Activated naive CD8-positive, alpha-beta T cell treated with anti-CD3 and anti-CD28 coated beads, Interleukin-2, amount 10 ng/mL, durations not matched to agents 7 days and 5 days (primary cell): ENCODE measurements at places on chromosomes 12 and 14. TPM values are rescaled to one million over a fixed set of nuclear protein-coding genes. Genes with fewer than 3 reads are reported as not detected.

DNA sequence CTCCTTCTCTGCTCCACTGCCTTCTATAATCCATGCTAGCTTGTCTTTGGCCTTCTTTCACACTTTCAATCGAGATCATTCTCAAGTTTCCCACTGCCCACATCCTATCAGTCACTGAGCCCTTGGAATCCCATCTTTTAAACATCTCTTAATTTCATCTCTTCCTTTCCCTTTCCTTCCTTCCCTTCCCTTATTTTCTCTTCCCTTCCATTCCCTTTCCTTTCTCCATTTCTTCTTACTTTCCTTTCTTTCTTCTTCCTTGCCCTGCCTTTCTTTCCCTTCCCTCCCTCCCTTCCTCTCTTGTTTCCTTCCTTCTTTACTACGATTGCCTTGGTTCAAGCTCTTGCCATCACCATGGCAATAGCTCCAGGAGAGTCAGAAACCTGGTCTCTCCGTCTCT lies 183.8 kb downstream of the EMP1 start:
- no peaks in the 10 kb centered on the region for H3K4me1 ChIP-seq
- H3K27ac ChIP-seq: no peak overlapping the region
- H3K36me3 ChIP-seq: no peaks in the 10 kb centered on the region
- no peak overlapping the region for H3K4me3 ChIP-seq
- H3K27me3 ChIP-seq: peaks cover 16% of the 10 kb centered on the region
- DNase-seq: no peak

DNA sequence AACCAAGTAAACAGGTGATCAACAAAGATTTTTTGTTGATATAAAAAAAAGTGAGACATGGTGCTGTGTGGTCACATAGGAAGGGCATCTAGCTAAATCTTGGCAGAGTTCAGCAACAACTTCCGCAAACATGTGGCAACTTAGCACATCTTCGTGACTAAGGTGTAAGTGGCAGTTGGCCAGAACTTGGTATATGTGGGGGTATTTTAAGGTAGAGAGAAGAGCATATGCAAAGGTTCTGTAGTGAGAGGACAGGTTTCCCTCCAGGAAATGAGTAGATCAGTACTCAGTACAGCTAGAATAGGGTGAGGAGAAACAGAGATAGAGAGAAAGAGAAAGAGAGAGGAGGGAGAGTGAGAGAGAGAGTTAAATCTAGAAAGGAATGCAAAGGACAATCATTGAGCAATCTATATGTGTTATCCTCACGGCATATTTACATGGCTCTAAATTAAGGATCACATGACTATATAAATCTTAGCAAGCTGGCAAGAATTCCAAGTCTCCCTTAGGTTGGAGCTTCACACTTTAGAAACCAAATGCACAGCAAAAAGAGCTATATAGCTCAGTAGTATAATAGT lies 227.7 kb upstream of the HMGA2 start:
- H3K27me3 ChIP-seq: peaks cover 13% of the 10 kb centered on the region
- no peak for DNase-seq
- H3K4me3 ChIP-seq: no peak overlapping the region
- H3K4me1 ChIP-seq: no peaks in the 10 kb centered on the region

DNA sequence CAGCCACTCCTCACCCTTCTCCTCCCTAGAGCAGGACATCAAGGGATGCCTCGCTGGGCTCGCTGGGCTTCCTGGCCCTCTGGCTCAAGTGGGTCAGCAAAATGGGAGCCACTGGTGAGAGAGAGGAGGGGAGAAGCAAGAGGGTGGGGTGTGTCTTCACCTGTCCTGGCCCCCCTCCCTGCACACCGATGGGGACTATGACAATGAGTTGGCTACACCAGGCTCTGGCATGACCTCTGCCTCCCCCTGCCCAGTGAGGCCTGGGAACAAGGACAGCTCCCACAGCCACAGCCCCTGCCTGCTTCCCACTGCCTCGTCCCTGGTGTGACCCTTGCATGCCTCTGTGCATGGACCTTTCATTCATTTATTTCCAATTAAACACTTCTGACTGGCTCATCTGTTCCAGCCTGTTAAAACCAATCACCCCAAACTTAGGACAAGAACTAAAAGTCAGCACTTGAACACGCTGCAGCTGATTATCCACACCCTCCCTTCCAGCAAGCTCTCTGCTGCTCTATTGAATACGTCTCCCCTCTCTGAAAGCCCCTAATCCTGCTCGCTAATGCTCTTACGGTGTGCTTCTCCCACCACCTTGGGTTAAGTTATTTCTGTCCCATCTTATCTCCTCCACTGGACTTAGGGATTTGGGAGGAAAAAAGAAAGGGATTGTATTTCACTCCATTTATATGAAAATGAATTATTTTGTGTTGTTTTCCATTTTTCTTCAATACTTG lies 5.8 kb upstream of the PPP2R5C start:
- H3K27me3 ChIP-seq: peaks cover 40% of the 10 kb centered on the region
- H3K27ac ChIP-seq: no peak overlapping the region
- no peaks in the 10 kb centered on the region for H3K36me3 ChIP-seq
- H3K4me1 ChIP-seq: peaks cover 6% of the 10 kb centered on the region
- no peak for DNase-seq
- no peak overlapping the region for H3K4me3 ChIP-seq

- DNase-seq: no peak
- no peaks in the 10 kb centered on the region for H3K27me3 ChIP-seq
- no peaks in the 10 kb centered on the region for H3K36me3 ChIP-seq
- peaks cover 3% of the 10 kb centered on the region for H3K4me1 ChIP-seq
- H3K4me3 ChIP-seq: no peak overlapping the region
- no peak overlapping the region for H3K27ac ChIP-seq
These were observed 3.6 kb downstream of the AKAP6 start for GRCh38 chr14:32332415-32333316.

DNA sequence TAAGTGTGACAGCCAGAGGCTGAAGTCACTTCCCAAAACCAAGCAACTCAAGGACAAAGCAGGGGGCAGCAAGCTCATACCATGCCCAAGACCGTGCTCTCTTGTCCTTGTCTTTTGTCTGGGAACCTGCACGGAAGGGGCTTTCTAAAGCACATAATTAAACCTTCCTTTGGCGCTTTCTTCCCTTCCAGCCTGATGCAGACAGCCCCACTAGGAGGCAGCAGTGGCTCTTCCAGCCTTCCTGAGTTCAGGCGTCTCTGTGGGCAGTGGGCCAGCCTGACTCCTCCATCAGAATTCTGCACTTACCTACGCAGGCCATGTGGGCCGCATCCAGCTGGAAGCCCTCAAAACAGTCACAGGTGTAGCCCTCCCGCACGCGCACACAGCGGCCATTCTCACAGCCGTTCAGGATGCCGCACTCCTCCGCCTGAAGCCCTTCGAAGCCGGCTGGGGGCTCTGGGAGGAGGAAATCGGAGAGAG lies 7.6 kb downstream of the ISCA2 start:
- H3K27ac ChIP-seq: no peak overlapping the region
- H3K27me3 ChIP-seq: no peaks in the 10 kb centered on the region
- H3K36me3 ChIP-seq: peaks cover 2% of the 10 kb centered on the region
- peaks cover 1% of the 10 kb centered on the region for H3K4me1 ChIP-seq

DNA sequence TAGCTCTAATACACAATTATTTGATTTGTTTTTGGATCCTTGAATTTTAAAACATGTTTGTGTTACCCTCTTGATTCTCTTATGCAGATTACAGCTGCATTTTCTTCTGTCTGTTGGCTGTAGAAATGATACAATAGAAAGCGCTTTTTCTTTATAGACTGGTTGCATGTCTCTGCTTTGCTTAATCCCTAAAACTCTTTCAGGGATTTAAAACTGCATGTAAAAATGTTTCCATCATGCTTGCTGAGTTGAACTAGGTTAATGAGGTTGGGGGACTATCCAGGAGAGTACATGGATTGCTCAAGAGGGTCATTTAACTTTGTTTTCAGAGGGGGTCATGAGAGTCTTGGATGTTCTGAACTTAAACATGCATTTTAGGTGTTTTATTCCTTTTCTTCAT lies 166.4 kb upstream of the IFNG-AS1 start:
- H3K4me3 ChIP-seq: no peak overlapping the region
- H3K36me3 ChIP-seq: peaks cover 3% of the 10 kb centered on the region
- no peaks in the 10 kb centered on the region for H3K27me3 ChIP-seq
- H3K4me1 ChIP-seq: peaks cover 2% of the 10 kb centered on the region
- no peak for DNase-seq
- no peak overlapping the region for H3K27ac ChIP-seq

DNA sequence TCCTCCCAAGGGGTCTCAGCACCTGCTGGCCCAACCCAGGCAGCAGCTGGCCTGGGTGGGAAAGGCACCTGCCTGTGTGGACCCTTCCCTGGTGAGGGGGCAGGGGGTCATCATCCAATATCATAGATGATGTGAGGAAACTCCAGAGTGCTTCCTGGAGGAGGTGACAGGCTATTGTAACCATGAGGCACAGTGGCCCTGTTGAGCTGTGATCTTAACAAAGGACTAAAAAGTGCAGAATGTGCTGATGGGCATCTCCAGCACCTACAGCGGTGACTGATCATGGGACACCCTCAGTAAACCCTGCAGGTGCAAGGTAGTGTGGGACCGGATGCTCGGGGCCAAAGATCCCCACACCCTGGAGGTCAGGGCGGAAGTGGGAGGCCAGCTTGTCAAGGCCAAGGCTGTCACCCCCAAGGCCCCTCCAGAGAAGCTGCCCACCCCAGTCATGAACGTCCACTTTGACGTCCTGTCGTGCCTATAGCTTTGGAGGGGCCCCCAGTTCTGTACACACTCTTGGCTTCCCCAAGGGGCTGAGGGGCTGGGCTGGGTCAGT lies 7.5 kb downstream of the MMP17 start:
- no peak overlapping the region for H3K4me3 ChIP-seq
- no peaks in the 10 kb centered on the region for H3K36me3 ChIP-seq
- H3K27me3 ChIP-seq: peaks cover 20% of the 10 kb centered on the region
- no peak for DNase-seq
- peaks cover 1% of the 10 kb centered on the region for H3K4me1 ChIP-seq

DNA sequence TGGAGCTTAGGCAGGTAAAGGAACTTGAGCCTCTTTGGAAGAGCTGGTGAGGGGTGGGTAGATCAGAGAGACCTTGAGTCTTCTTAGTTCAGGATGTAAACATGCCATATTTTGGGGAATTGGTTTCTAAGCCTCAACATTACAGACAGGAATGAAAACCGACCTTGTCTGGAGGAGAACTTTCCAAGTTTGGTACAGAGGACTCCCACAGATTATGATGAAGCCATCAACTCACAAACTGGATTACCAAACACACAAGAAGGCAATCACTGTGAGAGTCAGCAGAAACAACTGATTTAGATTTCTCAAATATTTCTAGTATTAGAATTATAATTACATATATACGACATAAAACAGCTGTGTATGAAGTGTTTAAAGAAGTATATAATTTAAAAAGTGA lies 22.3 kb upstream of the AMN1 start:
- H3K27me3 ChIP-seq: no peaks in the 10 kb centered on the region
- peaks cover 24% of the 10 kb centered on the region for H3K4me1 ChIP-seq

- H3K27ac ChIP-seq: no peak overlapping the region
- H3K4me3 ChIP-seq: no peak overlapping the region
- H3K4me1 ChIP-seq: peaks cover 2% of the 10 kb centered on the region
- H3K36me3 ChIP-seq: peaks cover 39% of the 10 kb centered on the region
- no peak for DNase-seq
These were observed 108.6 kb upstream of the TTC7B start for GRCh38 chr14:90924621-90925340.

- no peak for DNase-seq
- H3K4me3 ChIP-seq: no peak overlapping the region
- no peaks in the 10 kb centered on the region for H3K36me3 ChIP-seq
- H3K4me1 ChIP-seq: no peaks in the 10 kb centered on the region
- H3K27ac ChIP-seq: no peak overlapping the region
These were observed 127.2 kb upstream of the GSC start for GRCh38 chr14:94897082-94897481.

DNA sequence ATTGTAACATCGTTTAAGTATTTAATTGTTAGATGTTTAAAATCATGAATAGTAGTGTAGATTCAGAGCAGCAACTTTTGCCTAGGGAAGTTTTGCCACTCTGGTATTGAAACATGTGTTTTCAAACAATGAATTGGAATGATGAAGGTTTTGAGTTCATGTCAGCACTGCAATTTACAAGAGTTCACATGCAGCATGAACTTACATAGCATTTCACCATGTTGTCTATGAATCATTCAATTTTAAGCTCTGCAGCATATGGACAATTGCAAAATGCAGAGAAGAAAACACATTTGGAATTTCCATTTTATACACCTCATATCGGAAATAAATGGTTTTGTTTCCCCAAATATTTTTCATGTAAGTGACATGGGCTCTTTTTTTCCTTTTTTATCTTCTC lies 170.7 kb upstream of the CDKN3 start:
- no peaks in the 10 kb centered on the region for H3K36me3 ChIP-seq
- H3K27ac ChIP-seq: no peak overlapping the region
- peaks cover 51% of the 10 kb centered on the region for H3K27me3 ChIP-seq

DNA sequence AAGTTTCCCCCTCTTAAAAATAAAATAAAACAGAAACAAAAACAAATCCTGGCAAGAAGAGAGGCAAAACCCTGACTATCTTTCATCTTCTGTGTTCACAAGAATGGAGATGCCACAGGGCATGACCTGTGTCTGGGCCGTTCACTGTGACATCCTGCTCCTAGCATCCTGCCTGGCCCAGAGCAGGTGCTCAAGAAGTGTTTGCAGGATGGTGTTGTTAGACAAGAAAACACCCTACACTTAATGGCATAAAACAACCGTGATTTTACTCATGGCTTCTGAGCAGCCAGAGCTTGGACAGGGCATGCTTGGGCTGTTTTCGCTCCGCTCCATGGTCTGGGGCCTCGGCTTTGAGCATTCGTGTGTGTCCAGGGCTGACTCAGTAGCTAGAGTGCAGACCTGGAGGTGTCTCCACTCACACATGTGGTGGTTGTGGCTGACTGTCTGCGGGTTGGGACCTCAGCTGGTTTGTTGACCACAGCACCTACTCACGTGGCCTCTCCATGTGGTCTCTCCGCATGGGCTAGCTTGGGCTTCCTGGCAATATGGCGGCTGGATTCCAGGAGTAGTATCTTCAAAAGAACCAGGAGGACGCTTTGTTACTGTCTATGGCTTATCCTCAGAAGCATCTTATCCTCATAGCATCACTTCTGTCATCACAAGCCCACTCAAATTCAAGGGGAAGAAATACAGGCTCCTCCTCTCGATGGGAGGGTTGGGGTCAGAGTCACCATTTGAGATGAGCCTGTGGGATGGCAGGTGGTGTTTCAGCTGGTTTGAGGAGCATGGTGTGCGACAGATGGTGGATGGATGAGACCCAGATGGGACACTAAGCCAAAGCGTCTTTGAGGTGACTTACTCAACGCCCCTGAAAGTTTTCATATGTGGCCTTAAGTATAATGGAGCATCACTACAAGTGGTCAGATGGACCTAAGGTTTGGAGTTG lies 33.2 kb upstream of the FZD10 start:
- H3K27me3 ChIP-seq: peaks cover 2% of the 10 kb centered on the region
- DNase-seq: no peak
- H3K36me3 ChIP-seq: no peaks in the 10 kb centered on the region

DNA sequence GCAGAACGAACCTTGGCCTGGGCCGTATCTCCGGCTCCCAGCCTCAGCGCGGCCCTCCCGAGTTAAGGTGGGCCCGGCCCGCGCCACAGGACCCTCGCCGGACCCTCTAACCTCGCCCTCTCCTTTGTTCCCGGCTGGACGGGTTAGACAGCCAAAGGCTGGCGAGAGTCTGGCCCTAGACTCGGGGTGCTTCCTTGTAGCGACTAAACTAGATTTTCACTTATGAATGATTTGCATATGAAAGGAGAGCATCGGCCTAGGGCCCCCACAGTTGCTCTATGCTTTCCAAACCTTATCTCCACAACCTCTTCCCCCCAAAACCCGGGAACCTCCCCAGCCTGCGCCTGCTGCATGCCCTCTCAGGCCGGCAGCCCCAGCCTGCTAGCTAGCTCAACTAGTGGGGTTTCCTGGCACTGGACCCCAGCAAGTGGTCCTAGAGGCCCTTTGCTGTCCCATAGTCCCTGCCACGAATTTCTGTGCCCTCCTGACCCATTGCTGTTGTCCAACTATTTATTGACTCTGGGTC lies 2.0 kb downstream of the HOXC5 start:
- peak overlapping the region; percentile 10 for H3K4me3 ChIP-seq
- H3K27ac ChIP-seq: no peak overlapping the region
- no peak for DNase-seq
- peaks cover 11% of the 10 kb centered on the region for H3K4me1 ChIP-seq

SYT10 gene
- not detected for total RNA-seq

NUDT14 gene
- total RNA-seq: 28.0 TPM
